Keratinocyte (primary cell): ENCODE measurements at places on chromosomes 13 and 19. TPM values are rescaled to one million over a fixed set of nuclear protein-coding genes. Genes with fewer than 3 reads are reported as not detected.

The RGS9BP gene
- polyA plus RNA-seq, result 0.01 to 0.05 TPM (median 0.03 TPM) in 3 replicates

The GJA3 gene
- 0.07 to 0.13 TPM (median 0.09 TPM) in 3 replicates for polyA plus RNA-seq

The LMTK3 gene
- polyA plus RNA-seq, result 0.51 to 0.76 TPM (median 0.68 TPM) in 3 replicates

The SLC5A5 gene
- not detected in 3 replicates for polyA plus RNA-seq

The CD79A gene
- polyA plus RNA-seq, result 0.07 to 0.19 TPM (median 0.14 TPM) in 3 replicates

The TNNI3 gene
- polyA plus RNA-seq, result 2.2 to 4.1 TPM (median 3.3 TPM) in 3 replicates

The ZSCAN18 gene
- polyA plus RNA-seq, result 13.5 to 24.6 TPM (median 16.1 TPM) in 3 replicates

The GRIN3B gene
- polyA plus RNA-seq, result 0.20 to 1.9 TPM (median 0.84 TPM) in 3 replicates

The PLK5 gene
- 0.05 to 0.26 TPM (median 0.06 TPM) in 3 replicates for polyA plus RNA-seq
